ENCODE measurements at places on chromosomes 12 and 14. TPM values are rescaled to one million over a fixed set of nuclear protein-coding genes. Genes with fewer than 3 reads are reported as not detected.

- no peak for DNase-seq
Observed at GRCh38 chr14:52701223-52701622, 5.8 kb upstream of the PSMC6 start.

GRCh38 chr12:125564753-125565152 lies 499.5 kb downstream of the AACS start:
- no peak for DNase-seq

DNA sequence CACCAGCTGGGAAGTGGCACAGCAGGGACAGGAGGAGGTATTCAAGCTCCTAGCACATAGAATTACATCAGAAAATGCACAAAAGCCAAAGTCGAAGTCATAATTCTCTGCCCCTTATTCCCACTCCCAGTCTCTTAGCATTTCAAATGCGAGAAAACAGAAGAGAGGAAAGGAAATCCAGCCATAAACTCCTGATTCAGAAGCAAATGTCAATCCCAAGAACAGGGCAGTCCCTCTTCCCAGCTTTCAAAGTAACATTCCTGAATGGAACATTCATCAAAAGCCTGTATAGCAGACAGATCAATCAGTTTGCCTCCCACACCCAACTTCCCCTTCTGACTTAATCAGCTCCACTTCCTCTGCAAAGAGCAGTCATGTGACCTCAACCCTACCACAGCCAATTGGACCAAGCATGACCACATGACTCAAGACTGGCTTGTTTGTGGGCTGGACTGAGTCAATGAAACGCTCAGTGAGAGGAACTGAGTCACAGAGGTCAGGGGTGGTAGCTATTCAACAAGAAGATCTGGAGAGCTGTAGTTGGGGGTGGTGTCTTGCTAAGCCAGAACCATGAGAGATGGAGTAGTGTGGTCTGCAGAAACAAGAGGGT lies 41.4 kb upstream of the TUNAR start:
- DNase-seq: no peak

GRCh38 chr12:3105690-3106479 lies 28.7 kb downstream of the TSPAN9 start:
- DNase-seq: no peak

GRCh38 chr12:115332945-115333344 lies 649.0 kb upstream of the TBX3 start:
- no peak for DNase-seq

GRCh38 chr12:30286345-30286926 lies 409.2 kb downstream of the IPO8 start:
- peak; percentile 4 for DNase-seq

GRCh38 chr12:79818856-79819255 lies 116.0 kb downstream of the PPP1R12A start:
- DNase-seq: no peak

DNA sequence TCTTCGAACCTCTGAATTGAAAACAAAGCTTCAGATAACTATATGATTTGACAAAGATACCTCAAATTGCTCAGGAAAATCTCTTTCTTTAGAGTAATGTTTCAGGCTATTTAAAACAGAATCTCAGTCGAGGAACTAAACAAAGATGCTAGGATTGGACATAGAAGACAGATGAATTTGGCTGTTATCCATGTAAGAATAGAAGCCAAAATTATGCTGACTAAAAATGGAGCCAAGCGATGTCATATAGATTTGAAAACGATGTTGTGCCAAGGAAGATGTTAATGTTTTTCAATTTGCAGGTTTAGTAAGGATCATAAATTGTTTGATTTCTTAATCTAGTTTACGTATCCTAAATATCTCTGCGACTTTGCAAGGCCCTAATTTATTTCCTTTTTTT lies 295.9 kb downstream of the FOXG1 start:
- DNase-seq: no peak

DNA sequence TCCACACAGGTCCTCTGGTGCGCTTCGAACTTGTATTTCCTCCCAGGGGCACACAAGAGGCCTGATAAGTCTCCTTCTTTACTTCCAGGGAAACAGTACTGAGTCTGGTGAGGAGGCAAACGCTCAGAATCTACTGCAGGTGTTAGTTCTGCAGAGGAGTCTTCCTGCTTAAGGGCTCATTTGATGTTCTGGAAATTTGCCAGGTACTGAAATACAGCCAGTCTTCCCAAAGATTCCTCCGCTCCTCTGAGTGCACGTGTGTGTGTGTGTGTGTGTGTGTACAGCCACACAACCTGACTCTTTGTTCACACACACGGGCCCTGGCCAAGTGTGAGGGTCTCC lies 92.0 kb downstream of the FBXL14 start:
- no peak for DNase-seq

- no peak for DNase-seq
Observed at GRCh38 chr12:50566066-50566465, 61.3 kb downstream of the DIP2B start.

- DNase-seq: no peak
Observed at GRCh38 chr14:89755816-89756215, 198.7 kb downstream of the EFCAB11 start.

DNA sequence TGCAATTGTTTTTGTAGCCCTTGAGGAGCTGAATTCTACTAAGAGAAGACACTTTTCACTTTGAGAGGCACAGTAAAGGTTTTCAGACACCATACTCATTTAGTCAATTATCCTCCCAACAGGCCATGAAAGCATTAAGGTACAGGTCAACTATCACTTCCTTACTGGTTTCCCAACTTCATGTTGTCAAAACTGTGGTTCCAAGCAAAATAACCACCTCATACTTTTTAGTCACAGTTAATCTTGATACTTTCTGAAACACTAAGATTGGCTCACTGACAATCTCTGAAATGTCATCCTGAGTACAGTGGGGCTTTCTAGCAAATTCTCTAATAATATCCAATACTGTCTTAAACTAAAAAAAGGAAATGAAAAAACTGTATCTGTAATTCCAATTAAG lies 71.7 kb downstream of the SLC2A13 start:
- DNase-seq: no peak

- no peak for DNase-seq
Observed at GRCh38 chr14:36452860-36453259, 67.2 kb downstream of the NKX2-1 start.

- no peak for DNase-seq
Observed at GRCh38 chr14:105249182-105250007, 1.1 kb downstream of the BTBD6 start.

DNA sequence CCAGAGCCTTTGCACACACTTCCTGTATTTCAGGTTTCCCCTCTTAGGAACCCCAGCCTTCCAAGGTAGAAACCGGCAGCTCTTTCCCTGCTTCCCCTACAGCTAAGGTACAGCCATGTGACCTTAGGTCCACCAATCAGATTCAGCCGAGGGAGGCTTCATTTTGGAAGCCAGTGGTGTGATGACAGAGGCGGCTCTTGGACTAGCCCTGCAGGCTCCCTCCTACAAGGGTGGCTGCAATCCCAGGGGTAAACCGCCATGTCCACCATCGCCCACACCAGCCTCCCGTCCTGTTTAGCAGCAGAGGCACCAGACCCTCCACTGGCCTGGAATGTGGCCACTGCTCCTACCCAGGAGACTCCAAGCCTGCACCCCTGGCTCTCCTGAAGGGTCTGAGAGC lies 65.6 kb downstream of the SERPINA3 start:
- DNase-seq: no peak

DNA sequence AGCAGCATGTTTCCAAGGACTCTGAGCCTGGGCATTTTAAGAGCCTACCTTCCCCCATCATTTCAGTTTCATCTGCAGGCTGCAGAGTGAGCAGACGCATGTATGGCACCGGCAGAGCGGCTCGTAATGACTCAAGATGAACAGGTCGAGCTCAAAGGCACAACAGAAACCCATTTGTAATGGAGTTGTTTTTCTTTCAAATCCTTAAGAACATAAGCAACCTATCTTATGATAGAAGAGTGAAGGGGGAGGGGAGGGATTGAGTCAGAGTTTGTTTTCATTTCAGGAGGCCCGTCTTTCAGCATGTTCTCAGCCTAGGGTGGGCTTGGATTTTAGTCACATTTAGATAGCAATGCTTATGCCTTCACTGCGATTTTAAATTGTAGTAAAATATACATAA lies 54.9 kb upstream of the CISTR start:
- no peak for DNase-seq

DNA sequence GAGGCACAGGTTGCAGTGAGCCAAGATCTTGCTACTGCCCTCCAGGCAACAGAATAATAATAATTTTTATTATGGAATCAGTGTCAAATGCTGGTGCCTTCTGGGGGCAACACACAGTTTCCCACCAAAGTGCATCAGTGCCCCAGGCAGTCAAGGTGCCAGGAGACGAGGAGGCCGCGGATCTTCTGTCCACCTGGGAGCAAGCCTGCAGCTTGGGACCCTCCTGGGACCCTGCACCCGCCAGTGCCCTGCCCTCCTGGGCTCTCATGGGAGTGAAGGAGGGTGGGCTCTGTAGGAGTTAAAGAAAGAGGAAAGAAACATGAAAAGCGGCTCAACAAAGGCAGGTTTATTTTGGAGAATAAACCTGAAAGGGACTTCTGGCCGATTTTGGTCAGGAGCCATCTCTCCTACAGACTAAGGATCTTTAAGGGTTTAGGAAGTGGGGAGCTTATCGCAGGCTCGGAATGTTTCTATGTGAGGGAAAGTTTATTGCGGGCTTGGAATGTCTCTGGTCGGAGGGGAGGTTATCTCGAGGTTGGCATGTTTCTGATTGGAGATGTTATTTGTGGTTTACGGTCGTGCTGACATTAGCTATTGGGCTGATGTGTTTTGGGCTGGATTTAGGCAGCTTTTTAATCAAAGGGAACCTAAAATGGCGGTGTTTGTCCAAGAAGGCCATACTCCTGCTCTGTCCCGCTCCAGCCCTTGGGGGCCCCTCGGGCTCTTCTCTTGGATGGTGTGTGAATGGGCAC lies 1.1 kb upstream of the ASPG start:
- no peak for DNase-seq

GRCh38 chr12:67892259-67893021 lies 96.8 kb upstream of the IFNG-AS1 start:
- DNase-seq: no peak

DNA sequence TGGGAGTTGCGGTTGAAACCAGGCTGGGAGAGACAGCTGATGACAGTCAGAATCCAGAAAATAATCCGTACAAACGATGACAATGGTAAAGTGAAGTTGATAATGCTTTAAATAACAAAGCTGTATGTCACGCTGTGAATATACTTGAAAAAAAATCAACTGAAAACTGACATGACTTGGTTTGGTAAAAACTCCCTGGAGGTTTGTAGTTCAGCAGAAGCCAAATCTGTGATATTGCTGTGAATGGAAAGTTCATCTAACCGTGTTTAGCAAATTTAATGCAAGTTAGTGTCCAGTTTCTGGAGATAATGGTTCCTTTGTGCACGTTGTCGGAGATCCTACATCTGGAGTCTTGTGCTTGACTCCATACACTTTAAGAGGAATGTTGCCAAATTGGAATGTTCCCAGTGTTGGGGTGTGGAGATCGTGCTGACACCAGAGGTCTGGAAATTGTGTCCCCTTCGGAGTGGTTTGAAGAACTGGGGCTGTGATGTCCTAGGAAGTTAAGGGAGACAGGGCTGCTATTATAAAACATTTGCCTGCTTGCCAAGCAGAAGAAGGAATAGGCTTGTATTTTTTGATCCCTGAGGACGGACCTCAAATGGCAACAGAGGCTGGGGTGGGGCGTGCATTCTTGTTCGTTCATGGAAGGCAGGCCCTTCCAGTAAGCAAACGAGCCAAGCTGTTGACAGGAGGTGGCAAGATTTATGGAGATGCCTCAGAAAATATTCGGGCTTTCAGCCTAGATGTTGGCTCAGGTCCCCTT lies 30.6 kb downstream of the PPFIBP1 start:
- no peak for DNase-seq

GRCh38 chr14:24481622-24482324 lies 26.3 kb downstream of the CMA1 start:
- DNase-seq: no peak

DNA sequence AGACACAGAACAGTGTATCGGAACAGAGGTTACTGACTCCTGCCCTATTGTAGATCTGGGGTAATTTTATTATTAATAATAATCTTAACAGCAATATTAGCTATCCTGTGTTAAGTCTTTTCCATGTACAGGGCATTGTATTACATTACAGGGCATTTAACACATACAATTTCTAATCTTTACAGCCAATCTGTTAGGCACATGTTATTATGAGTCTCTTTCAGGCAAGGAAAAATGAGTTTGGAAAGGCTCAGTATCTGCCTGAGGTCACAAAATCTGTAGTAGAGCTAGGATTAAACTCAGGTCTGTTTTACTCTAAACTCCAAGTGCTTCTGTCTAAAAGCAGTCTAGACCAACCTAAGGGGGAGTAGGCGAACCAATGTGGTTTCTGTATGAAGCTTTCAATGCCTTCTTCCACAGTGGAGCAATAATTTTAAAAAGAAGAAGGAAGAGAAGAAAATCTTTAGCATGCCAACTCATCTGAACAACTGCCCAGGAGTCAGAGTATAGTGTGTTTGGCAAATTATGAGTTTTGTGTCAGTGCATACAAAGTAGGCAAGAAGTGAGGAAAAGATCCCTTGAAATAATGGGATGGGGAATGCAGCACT lies 192.6 kb downstream of the CHST11 start:
- DNase-seq: no peak

GRCh38 chr12:114186241-114187002 lies 219.5 kb downstream of the TBX5 start:
- no peak for DNase-seq

GRCh38 chr12:92911339-92911738 lies 17.8 kb downstream of the EEA1 start:
- DNase-seq: no peak

DNA sequence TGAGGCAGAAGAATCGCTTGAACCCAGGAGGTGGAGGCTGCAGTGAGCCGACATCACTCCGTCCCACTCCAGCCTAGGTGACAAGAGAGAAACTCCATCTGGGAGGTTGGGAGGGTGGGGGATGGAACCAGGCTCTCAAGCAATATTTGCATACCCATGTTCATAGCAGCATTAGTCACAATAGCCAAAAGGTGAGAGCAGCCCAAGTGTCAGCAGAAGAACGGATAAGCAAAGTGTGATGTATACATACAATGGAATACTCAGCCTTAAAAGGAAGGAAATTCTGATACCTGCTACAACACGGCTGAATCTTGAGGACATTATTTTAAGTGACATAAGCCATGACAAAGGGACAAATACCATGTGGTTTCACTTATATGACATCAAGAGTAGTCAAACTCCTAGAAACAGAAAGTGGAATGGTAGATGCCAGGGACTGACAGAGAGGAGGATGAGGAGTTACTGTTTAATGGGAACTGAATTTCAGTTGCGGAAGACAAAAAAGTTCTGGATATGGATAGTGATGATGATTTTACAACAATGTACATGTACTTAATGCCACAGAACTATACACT lies 11.6 kb downstream of the DAD1 start:
- no peak for DNase-seq

The SRRM4 gene
- polyA plus RNA-seq: 0.19 TPM

The KLRG1 gene
- polyA plus RNA-seq: 3.7 TPM

The SAMD15 gene
- 1.5 TPM for polyA plus RNA-seq

The KRT85 gene
- polyA plus RNA-seq: not detected

The APOF gene
- not detected for polyA plus RNA-seq

The KRT3 gene
- polyA plus RNA-seq: not detected

The KRT4 gene
- polyA plus RNA-seq: 0.80 TPM

The SPTB gene
- polyA plus RNA-seq: 16.8 TPM

The SDS gene
- 0.14 TPM for polyA plus RNA-seq

All from left renal pelvis (tissue), 4 donors.